Hematopoietic multipotent progenitor cell treated with erythropoietin and hydrocortisone succinate and interleukin-3 and kit ligand, for 15 days (in vitro differentiated cells): ENCODE measurements at places on chromosomes 16 and 17.

DNA sequence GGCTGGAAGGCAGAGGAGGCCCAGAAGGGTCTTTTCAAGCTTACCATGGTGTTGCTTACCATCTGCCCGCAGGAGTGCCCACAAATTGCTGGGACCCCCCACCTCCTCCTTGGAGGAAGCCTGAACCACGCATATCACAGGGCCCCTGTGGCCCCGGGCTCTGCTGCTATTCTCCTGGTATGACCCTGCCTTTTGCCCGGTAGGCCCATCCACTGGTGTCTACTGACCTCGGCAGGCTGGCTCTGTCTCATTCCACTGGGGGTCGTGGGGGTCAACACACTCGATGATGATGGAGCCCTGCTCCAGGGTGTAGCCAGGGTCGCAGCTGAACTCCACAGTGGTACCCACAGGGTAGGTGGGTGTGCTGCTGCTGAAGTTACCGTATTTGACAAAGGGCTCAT is 8.2 kb upstream of the PHF12 start:
- no peak for DNase-seq

DNA sequence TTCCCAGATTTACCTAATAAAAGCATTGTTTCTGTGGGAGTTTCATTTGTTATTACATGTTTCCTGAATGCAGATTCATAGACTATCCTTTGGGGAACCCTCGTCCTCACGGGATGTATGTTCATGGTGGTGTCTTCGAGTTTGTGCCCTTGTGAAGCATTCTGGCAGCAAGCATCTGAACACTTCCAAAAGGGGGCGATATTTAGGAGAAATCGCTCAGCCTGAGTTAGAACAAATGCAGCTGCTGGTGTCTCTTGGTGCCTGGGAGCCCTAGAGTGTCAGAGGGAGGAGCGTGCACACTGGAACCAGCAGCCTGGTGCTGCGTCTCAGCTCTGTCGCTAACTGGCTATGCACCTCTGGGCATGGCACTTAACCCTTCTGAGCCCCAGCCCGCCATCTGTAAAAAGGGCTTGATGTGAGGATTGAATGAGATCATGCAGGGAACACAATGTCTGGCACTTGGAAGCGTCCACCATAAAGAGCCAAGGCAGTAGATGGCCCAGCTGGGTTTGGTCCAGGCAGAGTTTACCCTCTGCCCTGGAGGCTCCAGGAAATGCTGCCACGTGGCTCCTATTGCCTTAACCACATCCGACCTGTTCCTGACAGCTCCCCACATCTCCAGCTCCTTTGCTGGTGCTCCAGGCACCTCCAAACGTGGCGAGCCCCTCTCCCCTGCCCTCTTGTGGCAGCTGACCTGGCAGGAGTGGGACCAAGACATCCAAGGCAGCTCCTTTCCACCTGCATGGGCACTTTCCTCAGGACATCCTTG is 25.0 kb upstream of the C16orf78 start:
- no peak for DNase-seq

GRCh38 chr17:44247440-44247841 is 20.5 kb downstream of the SLC4A1 start:
- peak; percentile 73 for DNase-seq

DNA sequence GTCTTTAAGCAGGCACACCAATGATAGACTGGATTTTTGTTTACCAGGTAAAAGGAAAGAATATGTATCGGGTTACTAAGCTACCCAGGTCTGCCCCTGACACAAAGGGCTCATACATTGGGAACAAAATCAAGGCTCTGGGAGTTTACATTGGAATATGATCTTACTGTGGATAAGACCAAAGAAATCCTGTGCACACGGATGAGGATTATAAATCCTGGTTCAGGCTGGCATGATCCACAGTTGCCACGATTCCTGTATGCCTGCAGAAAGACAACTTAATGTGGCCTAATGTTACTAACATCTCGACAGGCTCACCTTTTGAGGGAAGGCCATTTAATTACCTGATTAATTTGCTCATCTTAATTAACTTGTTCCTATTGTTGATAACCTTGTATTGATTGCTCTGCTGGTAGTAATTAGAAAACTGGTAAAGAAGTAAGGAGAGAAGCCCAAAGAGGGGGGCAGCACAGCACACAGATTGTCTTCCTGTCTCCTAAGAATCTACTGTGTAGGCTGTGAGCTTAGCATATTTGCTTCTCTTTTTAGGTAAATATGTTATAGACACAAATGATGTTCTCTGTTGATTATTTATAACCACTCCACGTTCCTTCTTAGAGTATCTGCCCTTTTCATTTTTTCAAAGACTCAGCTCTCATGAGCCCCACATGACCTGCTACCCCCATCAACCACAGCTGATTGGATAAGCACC is 51.0 kb upstream of the TOX3 start:
- DNase-seq: no peak

GRCh38 chr17:41326173-41327145 is 10.9 kb upstream of the KRTAP17-1 start:
- no peak for DNase-seq

- no peak for DNase-seq
Measured at GRCh38 chr16:30053376-30054015, 12.1 kb upstream of the ALDOA start.

DNA sequence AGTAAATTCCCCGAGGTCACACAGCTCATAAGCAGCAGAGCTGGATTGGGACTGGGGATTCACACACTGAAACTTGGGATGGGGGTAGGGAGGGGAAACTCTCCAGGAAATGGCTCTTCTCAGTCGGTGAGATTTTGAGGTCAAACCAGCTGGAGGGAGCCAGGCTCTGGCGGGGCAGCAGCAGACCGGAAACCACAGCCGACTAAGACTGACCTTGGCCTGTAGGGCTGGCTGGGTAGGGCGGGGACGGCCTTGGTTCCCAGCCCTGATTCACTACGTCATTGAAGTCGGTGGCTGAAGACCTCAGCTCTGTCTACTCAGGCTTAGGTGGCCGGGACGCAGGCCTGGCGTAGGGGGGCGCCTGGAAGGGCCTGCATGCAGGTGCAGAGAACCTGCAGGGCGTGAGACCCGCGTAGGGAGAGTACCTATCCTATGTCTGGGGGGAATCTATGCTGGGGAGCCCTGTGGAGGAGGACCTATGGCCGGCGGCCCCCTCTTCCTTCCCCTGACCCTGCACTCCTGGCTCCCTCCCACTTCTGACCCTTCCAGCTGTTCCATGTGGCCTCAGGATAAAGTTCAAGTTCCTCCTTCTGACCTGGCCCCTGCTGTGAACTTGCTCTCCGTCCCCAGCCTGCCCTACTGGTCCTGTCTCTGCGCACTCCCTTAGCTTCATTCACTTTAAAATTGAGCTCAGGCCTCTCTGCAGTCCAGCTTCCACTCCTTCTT is 11.9 kb upstream of the SLC4A1 start:
- peak; percentile 77 for DNase-seq

DNA sequence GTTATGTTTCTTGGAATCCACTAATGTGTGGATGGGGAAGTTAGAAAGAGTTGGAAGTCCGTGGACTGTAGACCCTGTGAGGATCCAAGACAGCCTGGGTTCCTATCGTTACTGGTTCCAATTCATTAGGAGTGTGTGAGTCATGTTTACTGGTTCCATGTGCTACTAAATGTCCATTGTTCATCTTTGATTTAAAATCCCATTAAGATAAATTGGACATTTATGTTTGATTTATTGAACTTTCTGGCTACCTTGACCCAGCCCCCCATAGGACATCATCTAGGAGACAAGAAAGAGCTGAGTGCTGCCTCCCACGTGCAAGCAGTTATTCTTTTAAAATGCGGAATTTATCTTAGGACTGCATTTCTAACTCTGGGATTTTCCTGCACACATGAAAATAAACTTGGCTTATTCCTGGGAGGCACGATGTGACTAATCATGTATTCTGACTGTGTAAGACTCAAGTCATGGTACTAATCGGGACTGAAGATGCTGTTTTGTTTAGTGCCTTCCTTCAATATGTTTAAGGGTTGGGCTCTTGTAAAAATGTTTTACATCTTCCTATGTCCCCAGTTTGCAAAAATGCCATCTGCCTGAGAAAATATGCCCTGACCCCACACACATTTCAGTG is 53.4 kb downstream of the RGS9 start:
- DNase-seq: no peak

DNA sequence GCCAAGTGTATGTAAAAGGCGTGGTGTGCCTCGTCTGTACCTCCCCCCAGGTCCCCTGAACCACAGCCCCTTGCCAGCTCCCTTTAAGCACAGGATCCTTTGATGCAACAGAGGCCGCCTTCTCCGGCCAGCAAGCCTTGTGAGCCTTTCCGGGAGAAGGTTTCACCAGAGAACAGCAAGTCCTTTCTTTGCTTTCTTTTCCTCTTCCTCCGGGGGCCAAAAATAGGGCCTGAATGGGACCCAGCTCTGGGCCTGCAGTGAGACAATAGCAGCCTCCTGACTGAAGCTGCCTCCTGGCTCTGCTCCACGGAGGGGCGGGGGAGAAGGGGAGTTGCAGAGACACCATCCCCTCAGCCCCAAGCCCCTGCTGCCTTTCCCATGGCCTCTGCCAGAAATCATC is 9.0 kb downstream of the ADGRG1 start:
- DNase-seq: no peak

- no peak for DNase-seq
Measured at GRCh38 chr17:44979426-44979995, 11.4 kb upstream of the C1QL1 start.

DNA sequence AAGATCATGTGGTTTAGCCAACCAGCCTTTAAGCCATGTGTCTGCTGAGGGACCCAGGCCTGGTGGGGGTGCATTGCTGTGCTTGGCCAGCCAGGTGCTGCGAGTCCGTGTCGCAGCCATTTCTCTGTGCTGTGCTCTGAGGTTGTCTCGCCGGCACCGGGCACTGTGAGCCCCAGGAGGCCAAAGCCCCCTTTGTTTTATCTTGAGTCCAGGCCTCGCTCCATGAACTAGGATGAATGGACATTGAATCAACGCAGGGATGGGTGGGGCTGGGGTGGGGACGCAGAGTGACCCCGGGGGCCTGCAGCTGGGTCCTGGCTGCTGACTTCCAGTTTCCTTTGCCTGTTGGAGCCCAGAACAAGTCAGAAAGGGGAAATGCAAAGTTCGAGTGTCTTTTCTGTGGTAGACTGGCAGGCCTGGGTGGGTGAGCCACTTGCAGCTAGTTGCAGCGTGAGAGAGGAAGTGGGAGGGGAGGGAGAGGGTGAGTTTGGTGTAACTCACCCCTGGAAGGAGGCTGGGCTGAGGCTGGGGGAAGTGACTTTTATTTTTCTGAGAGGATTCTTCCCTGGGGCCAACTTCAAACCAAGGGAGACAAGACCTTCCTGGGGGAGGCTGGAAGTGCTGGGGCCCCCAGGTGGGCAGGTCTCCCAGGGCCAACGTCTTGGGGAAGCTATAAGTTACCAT is 324.7 kb downstream of the SEC14L1 start:
- no peak for DNase-seq

GRCh38 chr16:50282010-50282538 is 15.7 kb downstream of the ADCY7 start:
- no peak for DNase-seq

DNA sequence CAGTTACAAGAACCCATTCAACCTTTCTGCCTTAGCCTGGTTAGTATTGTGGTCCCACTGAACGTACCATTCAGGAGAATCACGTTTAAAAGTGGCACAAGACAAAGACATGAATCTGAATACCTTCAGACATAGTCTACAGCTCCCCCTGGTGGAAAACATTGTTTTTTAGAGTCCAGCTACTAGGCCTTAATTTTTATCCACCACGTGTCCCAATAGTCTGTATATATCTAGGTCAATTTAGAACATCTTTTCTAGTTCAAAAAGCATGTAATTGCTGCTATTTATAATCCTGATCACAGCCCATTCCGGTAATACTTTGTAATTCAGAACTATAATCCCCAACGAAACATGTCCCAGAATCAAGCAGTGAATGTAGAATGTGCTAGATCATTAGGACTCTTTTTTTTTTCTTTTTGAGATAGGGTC is 13.7 kb upstream of the GUCY2D start:
- peak; percentile 86 for DNase-seq

DNA sequence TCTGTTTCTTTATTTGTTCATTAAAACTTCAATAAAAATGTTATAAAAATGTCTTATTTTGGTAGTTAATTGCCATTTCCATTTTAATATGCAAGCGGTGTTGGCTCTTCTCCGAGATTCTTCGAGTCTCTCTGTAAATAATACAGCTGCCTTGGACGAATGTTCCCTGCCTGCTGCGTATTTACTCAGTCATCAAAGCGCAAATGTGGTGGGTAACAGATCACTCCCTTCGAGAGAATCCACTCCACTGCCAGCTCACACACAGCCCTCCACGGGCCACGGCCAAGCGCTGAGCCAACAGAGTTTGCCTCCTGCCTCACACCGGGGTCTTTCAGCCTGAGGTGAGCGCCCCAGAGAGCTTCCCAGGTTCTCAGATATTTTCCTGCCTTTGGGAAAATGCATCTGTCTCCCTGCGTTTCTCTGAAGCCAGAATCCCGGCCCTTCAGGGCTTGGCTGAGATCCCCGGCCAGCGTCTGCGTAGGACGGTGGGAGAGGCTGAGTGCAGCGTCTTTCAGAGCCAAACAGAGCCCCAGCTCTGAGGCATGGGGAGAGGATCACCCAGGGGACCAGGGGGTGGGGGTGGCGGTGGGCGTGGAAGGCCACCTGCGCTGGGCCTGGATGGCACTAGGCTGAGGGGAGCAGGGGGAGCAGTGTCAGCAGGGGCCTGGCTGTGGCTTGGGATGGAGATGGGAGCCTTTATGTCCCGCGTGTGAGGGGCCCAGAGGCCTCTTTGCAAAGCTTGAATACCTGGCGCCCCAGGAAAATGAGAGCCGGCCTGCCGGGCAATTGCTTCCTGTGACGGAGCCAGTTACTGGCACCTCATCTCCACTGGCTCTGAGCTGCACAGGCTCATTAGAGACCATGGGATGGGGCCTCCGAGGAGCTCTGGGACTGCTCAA is 248.7 kb downstream of the RBFOX3 start:
- no peak for DNase-seq

DNA sequence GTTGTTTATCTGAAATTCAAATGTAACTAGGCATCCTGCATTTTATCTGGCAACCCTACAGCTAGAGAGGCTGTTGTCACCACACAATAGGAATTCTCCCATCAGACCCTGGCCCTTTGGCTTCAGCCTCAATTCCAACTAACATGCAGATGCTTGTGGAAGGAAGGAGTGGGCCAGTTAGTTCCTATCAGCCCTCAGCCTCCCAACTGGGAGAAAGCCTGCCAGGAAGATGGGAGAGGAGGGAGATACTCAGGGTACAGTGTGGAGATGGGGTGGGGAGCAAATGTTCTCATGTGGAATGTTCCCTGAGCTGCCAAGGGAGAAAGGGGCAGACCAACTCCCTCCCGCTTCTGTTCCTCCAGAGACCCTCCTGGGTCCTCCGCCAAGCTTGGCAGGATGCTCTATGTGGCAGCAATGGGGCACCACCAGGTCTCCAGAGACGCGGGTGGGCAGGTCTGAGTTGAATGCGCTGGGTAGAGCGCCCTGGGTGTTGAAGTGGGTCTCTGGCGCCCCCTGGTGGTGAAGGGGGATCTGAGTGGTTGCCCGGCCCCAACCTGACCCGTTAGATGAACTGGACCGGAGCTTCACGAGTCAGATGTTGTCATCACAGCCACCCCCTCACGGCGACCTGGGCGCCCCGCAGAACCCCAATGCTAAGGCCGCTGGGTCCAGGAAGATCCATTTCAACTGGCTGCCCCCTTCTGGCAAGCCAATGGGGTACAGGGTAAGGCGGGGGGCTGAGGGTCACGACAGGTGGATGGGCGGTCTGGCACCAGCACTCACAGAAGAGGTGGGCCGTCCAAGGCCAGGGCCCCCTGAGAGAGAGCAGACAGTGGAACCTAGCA is 15.2 kb downstream of the GALK1 start:
- peak; percentile 88 for DNase-seq

- DNase-seq: no peak
Measured at GRCh38 chr17:43018932-43019331, 3.3 kb downstream of the VAT1 start.
